Keratinocyte (primary cell): ENCODE measurements at places on chromosomes 11 and 22. TPM values are rescaled to one million over a fixed set of nuclear protein-coding genes. Genes with fewer than 3 reads are reported as not detected.

Gene OR52I2
- polyA plus RNA-seq: not detected in 3 replicates

DNA sequence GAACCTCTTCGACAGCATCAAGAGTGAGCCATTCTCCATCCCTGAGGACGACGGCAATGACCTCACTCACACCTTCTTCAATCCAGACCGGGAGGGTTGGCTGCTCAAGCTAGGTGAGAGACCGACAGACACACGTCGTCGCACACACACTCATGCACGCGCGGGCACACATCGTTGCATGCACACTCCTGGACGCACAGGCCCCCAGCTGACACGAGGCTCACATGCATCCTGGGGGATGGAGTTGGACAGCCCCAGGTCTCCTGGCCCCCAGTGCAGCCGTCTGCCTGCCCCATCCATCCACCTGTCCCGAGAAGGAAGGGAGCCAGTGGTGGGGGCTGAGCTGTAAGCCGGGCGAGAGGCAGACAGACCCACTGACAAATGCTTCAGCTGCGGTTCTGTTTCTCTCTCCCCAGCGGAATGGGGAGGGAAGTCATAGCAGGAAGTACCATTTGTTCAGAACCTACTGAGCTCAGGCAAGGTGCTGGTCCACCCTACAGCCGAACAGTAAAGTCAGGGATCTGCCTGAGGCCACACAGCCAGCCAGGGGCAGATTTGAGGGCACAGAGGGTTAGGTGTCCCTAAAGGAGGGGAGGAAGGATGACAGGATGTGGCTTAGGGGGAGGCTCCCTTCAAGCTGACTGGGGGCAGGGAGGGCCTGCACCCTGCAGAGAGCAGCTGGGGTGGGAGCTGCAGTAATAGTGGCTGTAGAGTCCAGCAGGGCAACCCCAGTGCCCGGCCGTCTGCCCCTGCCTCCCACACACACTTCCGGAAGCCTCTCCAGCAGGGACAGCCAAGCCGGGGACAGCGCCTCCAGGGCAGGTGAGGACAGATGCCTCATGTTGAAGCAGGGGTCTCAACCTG is 27.1 kb downstream of the CYTH4 start:
- DNase-seq: no peak

Gene PDGFB
- 4.3 to 10.3 TPM (median 6.0 TPM) in 3 replicates for polyA plus RNA-seq

DNA sequence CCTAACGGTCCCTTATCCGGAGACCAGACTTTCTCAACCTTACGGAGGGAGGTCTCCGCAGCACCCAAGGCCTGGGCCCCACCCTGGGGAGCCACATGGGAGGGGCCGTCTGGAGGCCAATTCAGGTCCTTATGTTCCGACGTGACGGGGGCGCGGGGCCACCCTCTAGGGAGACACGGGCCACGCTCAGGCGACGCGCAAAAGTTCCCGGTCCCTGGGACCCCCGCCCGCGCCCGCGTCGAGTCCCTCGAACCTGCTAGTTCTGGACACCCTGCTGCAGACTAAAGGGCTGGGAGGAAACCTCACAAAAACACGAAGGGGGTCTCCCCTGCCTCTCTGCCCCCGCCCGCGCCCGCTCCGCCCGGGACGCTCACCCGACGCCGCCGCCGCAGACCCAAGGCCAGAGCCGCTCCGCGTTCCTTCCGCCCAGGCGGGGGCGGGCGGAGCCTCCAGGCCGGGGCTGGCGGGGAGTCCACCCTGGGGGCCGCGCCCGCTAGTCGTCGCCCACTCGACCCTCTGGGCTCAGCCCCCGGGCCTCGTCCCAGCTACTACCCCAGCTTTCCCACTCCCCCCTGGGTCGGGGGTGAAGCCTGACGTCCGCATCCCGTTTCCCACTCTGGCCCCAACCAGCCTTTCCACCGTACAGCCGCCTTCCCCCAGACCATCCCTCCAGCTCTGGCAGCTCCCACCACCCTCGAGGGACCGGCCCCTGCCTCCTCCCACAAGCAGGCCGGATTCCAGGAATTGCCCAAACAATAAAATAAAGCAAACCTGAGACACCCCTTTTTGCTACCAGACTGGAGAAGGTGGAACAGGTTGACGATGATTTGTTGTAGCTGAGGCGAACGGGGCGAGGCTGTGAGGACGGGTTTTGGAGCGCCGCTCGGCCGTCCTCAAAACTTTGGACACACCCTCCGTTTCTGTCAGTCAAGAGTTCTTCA is 2.7 kb downstream of the RNH1 start:
- DNase-seq: no peak

DNA sequence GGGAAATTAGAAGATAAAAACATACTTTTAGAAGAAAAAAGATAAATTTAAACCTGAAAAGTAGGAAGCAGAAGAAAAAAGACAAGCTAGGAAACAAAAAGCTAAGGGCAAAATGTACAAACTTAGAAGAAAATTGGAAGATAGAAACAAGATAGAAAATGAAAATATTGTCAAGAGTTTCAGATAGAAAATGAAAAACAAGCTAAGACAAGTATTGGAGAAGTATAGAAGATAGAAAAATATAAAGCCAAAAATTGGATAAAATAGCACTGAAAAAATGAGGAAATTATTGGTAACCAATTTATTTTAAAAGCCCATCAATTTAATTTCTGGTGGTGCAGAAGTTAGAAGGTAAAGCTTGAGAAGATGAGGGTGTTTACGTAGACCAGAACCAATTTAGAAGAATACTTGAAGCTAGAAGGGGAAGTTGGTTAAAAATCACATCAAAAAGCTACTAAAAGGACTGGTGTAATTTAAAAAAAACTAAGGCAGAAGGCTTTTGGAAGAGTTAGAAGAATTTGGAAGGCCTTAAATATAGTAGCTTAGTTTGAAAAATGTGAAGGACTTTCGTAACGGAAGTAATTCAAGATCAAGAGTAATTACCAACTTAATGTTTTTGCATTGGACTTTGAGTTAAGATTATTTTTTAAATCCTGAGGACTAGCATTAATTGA is 1.0 kb downstream of the MALAT1 start:
- no peak for DNase-seq

Gene OR52B2
- not detected in 3 replicates for polyA plus RNA-seq

Gene FOLR1
- polyA plus RNA-seq: 0.13 to 0.50 TPM (median 0.33 TPM) in 3 replicates

- no peak for DNase-seq
Measured at GRCh38 chr11:33128739-33129138, 32.5 kb downstream of the CSTF3 start.

DNA sequence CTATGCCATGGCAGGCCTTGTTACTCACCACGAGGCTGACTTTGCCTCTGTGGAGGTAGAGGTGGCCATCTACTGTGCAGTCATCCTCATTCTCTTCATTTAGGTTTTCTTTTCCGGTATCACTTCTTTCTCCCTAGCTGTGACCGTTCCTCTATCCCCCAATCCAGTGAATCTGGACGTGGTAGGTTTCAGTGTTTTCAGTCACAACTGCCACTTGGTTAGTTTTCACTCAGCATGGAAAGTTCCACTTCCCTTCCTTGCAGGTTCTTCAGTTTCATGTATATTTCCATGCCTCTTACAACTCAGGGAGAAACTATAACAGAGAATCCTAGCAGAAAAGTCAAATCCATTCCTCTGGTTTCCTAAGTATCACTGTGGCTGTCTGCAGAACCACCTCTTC is 1.9 kb downstream of the HPS4 start:
- DNase-seq: no peak

DNA sequence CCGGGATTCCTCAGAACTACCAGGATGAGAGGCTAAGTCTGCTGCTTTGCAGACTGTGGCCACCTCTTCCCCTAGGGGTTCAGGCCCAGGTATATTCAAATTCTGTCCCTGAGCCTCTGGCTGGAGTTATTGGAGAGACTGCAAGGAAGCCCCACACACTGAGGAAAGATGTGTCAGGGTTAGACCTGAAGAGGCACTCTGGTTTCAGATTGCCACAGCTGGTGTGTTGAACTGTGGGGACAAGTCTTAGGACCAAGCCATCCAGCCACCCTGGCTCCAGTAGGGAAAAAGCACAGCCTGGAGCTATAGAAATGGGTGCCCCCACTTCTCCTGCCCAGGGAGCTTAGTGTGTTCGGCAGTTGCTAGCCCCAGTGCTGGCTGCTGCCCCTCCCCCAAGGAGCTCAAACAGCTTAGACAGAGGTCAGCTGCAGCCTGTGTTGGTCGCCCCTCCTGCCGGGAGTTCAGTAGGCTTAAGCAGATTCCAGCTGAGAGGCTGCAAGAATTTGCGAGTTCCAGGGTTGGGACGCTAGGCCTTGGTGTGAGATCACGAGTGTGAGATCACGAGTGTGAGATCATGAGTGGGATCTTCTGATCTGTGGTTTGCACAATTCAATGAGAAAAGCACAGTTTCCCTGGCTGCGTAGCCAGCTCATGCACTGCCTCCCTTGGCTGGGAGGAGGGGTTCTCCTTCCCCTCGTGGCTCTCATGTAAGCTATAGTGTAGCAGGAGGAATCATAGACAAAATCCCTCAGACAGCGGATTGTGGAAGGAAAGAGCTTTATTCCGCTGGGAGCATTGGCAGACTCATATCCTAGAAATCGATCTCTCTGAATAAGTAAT is 552.1 kb upstream of the CHORDC1 start:
- DNase-seq: no peak

Gene PIH1D2
- 1.2 to 2.0 TPM (median 1.9 TPM) in 3 replicates for polyA plus RNA-seq

DNA sequence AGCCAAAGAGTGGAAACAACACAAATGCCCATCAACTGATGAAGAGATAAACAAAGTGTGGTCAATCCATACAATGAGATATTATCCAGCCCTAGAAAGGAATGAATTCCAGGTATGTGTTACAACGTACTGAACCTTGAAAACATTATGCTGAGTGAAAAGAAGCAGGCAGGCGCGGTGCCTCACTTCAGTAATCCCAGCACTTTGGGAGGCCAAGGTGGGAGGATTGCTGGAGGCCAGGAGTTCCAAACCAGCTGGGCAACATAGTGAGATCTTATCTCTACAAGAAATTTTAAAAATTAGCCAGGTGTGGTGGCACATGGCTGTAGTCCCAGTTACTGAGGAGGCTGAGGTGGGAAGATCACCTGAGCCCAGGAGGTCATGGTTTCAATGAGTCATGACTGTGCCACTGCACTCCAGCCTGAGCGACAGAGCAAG is 24.6 kb upstream of the TESMIN start:
- no peak for DNase-seq

GRCh38 chr11:111846636-111847035 is 24.7 kb downstream of the ALG9 start:
- no peak for DNase-seq

GRCh38 chr11:36631774-36632173 is 33.7 kb upstream of the RAG2 start:
- no peak for DNase-seq

GRCh38 chr11:102467080-102467708 is 14.6 kb upstream of the TMEM123 start:
- DNase-seq: no peak

GRCh38 chr11:85531191-85531897 is 95.8 kb downstream of the DLG2 start:
- DNase-seq: no peak

DNA sequence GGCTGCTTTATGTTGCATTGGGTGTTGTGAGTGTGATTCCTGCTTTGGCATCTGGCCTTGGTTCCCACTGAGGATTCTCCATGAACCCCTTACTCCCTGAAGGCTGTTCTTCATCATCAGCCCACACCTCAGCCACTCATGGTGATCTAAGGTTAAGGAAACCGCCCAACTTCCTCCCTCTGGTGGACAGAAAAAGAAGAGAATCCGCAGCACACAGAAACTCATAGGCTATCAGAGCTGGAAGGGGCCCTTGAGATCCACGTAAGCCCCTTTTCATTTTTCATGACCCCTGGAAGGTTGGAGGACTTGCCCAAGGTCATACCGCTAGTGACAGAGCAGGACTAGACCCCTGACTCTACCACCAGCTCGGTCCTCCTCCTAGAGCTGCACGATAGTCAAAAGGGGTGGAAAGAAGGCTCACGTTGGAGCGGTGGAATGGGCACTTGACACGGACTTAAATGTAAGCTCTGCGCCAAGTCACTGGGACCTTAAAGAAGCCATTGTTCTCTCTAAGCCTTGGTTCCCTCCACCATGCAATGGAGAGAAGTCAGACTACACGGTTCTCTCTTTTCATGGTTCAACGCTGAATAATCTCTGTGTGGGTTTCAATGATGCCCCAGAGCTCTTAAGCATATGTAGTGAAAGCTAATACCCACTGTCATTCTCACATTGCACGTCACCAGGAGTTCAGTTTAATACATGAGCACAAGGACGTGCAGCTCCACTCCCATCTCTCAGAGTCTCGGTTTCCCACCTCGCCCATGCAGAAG is 83.6 kb upstream of the CRTAM start:
- DNase-seq: no peak

Gene C11orf87
- polyA plus RNA-seq: 0.08 to 0.24 TPM (median 0.22 TPM) in 3 replicates

Gene FXYD6
- not detected in 3 replicates for polyA plus RNA-seq

DNA sequence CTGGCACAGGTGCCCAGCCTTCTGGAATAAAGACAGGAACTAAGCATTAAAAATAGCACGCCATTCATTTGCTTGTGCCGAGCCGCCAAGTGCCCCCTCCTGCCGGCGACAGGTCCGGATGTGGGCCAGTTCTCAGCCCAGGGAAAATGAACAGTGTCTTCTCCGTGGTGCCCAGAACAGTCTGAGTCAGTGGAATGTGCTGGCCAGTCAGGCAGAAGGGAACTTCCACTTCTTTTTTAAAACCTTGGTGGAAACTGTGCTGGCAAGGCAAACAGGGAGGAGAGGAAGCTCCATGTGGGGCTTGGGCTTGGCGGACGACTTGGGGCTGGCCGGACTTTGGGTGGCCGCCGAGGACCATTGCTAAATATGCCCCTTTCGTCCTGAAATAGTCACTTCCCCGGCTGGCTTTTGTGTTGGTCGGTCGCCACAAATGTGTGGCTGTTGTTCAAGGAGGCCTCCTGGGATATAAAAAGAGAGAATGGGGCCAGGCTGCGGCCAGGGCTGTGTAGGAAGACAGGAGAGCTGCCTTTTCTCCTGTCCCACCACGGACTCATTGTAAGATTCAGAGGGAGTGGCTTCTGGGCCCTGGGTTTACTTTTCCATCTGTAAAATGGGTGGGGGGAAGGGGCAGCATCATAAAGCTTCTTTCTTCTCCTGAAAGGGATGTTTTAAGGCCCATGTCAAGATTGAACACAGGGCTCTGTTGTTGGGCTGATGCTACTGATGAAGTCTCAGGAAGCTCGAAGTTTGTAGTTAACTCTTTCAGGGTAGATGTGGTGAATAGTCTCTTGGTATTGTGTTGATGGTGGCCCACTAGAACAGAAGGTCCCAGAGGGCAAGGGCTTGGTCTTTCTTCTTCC is 101.0 kb downstream of the PTPRJ start:
- no peak for DNase-seq

DNA sequence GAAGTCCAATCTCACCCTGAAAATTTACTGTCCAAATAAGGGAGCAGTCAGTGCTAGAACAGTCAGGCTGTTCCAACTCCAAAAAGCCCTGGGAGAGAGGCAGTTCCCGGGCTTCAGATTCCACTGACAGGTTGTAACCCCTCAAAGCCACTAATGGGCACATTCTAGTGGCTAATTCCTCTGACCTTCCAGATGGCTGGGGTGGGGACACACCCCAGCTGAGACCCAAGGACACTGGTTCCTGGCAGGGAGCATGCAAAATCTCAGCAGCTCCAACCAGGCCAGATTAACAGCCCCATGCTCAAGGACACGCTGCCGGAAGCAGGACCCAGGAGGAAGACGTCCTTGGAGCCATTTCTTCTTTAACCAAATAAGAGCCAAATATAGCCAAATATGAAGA is 92.7 kb downstream of the RPL27A start:
- DNase-seq: no peak

Gene GATD1
- polyA plus RNA-seq: 24.4 to 48.0 TPM (median 24.6 TPM) in 3 replicates

- no peak for DNase-seq
Measured at GRCh38 chr11:112172362-112172994, 2.8 kb upstream of the BCO2 start.

GRCh38 chr22:24407278-24407665 is 20.1 kb upstream of the ADORA2A start:
- no peak for DNase-seq

Gene HOATZ
- polyA plus RNA-seq: 0.11 TPM in 1 of 3 replicates, not detected in the others
